ENCODE measurements at places on chromosomes 4 and X. TPM values are rescaled to one million over a fixed set of nuclear protein-coding genes. Genes with fewer than 3 reads are reported as not detected.

PSAPL1 gene
- not detected for total RNA-seq

HS3ST1 gene
- total RNA-seq: 0.37 TPM

ARHGAP36 gene
- total RNA-seq: 1.8 TPM

PRKG2 gene
- total RNA-seq: 0.77 TPM

GRIA3 gene
- 2.2 TPM for total RNA-seq

RIPPLY1 gene
- total RNA-seq: not detected

NWD2 gene
- 0.05 TPM for total RNA-seq
